ENCODE measurements at places on chromosomes 3 and 15. TPM values are rescaled to one million over a fixed set of nuclear protein-coding genes. Genes with fewer than 3 reads are reported as not detected.

- DNase-seq: no peak
Observed at GRCh38 chr3:134839990-134840389, 44.9 kb downstream of the EPHB1 start.

The RLBP1 gene
- polyA plus RNA-seq: not detected

- no peak for DNase-seq
Observed at GRCh38 chr15:68543165-68544008, 35.4 kb upstream of the CORO2B start.

DNA sequence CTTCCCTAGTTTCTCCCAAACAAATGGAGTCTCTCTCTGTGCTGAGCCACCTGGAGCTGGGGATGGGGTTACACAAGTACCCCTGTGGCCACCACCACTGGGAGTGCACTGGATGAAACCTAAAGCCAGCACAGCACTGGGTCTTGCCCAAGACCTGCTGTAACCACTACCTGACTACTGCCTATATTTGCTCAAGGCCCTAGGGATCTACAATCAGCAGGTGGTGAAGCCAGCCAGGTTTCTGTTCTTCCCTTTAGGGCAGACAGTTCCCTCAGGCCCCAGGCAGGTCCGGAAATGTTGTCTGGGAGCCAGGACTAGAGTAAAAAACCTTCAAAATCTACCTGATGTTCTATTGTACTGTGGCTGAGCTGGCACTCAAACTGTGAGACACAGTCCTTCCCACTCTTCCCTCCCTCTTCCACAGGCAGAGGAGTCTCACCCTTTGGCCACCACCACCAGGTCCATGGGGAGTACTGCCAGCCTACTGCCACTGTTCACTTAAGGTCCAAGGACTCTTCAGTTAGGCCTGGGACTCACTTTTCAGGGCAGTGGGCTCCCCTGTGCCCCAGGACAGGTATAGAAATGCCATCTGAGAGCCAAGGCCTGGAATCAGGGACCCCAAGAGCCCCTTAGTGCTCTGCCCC is 23.8 kb downstream of the C3orf20 start:
- DNase-seq: no peak

- no peak for DNase-seq
Observed at GRCh38 chr3:176995946-176996345, 201.3 kb downstream of the TBL1XR1 start.

DNA sequence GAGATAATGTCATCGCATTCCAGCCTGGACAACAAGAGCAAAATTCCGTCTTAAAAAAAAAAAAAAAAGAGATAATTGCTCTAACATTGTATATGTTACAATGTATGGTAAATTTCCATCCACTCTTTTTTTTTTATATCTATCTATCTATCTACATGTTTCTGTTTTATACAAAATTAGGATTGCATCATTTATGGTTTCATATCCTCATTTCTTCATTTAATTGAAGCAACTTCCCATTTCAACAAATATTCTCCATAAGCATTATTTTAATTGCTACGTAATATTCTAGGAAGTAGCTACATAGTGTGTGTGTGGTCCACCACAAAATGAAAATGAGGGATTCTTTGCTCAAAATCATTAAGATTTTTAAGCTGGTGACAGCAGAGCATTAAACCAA is 18.4 kb downstream of the RBP1 start:
- DNase-seq: no peak

DNA sequence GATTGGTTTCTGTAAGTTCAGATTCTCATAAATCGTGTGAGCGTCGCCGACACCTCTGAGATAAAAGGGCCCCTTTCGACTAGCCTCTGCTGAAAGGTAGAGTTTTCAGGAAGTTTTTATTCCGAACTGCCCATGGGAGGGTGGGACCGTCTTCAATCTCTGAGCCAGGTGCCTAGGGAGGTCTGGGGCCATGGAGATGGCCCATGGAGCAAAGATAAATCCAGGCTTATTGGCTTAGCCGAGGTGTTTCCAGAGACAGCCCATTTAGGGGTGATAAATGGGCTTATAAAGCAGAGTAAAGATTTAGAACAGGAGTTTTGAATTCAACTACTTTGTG is 442 bp downstream of the QTRT2 start:
- no peak for DNase-seq

DNA sequence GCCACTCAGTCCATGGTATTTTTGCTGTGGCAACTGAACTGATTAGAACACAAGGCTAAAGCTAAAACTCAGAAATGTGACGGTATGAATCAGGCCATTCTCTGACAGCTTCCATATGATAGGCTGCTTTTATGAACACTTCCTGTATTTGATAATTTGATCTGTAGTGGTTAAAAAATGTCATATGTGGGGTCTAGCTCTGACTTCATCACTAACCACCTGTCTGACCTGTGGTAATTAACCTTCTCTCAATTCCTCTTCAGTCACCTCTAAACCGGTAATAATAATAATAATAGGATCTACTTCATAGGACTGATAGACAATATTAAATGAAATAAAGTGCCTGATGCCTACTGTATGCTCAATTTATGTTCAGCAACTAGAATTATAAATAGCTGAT is 223.2 kb downstream of the MBNL1 start:
- DNase-seq: no peak

- no peak for DNase-seq
Observed at GRCh38 chr3:32951410-32951811, at the start of gene CCR4. TSS of gene CCR4 (plus strand) at chr3:32951644. CDS start at chr3:32953423, 1,779 bp downstream.

DNA sequence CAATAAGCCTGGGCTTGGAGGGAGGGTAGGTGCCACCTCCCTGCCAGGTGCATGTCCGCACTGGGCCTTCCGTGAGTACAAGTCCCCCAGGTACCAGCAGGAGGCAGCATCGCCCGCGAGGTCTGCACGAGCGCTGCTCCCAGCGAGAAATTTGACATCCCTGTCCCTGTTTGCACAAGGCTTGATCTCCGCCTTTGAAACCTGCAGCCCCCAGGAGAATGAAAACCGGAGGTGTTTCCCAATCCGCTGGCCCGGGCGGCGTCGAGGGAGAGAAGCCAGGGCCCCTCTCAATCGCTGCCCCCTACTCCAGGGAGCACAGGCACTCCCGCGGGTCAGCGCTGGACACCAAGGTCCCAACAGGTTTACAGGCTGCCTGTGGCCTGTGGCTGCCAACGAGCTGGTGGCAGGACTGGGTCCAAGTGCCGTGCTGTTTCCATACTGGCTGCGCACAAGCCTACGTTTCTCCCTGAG is 961 bp downstream of the HAPLN3 start:
- DNase-seq: no peak

DNA sequence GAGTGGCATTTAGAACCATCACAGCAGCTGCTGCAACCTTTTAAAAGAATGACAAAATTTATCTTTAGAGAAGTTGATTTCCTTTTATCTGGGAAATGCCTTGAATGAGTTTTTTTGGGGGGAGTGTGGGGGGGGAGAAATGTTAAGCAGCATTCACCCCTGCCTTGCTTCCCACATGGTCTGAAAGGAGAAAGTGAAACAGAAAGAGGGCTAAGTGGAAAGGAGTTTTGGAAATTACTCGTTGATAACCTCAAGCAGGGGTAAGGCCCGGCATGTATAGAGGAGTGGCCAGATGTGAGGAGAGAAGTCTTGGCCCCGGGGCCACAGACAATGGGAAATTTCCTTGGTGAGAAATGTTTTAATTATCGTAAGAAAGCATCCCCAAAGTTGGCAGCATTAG is 23.5 kb downstream of the B3GALNT1 start:
- DNase-seq: no peak

- DNase-seq: no peak
Observed at GRCh38 chr15:36777926-36778325, 198.5 kb downstream of the CDIN1 start.

The MESD gene
- polyA plus RNA-seq: 39.7 TPM

The DNAJB11 gene
- 69.3 TPM for polyA plus RNA-seq

The HESX1 gene
- 3.7 TPM for polyA plus RNA-seq

- DNase-seq: no peak
Observed at GRCh38 chr15:96625256-96625655, 294.8 kb downstream of the NR2F2 start.

The CPNE4 gene
- polyA plus RNA-seq: 0.35 TPM

GRCh38 chr3:151265866-151266265 is 12.5 kb downstream of the P2RY14 start:
- no peak for DNase-seq

The CCR3 gene
- polyA plus RNA-seq: not detected

DNA sequence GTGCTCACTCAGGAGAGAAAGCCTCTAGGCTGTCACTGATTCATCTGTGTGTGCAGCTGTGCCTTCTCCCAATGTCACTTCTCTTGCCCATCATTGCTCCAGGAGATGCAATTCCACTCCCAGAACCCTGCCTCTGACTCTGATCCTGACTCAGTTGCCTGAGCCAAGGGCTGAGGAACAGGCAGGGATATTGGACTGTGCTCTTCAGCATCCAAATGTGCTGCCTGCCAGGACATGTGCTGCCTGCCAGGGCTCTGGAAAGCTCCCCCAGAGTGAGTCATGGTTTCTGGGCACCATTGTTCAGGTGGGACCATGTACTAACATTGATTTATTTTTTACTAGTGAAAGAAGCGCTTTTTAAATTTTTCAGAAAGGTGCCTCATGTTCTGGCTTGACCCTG is 71.0 kb downstream of the TRIM42 start:
- no peak for DNase-seq

The CXCR6 gene
- 0.16 TPM for polyA plus RNA-seq

- DNase-seq: no peak
Observed at GRCh38 chr3:177041021-177041729, 156.1 kb downstream of the TBL1XR1 start.

GRCh38 chr15:74565381-74566085 is 24.5 kb downstream of the ARID3B start:
- no peak for DNase-seq
